ENCODE measurements at places on chromosomes 13 and 19.
A peak's percentile ranks its signal among the peaks of the same experiment; 100 is the strongest.

GRCh38 chr13:51134763-51135365 is 23.8 kb upstream of the C13orf42 start:
- DNase-seq = peak; percentile 84

DNA sequence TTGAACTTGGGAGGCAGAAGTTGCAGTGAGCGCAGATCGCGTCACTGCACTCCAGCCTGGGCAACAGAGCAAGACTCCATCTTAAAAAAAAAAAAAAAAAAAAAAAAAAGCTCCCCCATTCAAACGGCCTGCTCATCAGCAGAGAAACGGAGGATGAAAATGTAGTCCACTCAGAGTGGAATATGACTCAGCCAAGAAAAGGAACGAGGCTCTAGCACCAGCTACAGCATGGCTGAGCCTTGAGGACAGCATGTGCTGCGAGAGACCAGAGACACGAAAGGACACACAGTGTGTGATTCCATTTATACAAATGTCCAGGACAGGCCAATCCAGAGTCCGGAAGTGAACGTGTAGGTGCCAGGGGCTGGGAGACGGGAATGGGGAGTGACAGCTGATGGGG is 18.1 kb upstream of the MIER2 start:
- peak; percentile 19 for DNase-seq

GRCh38 chr19:49057636-49058234 is at the start of gene CGB7:
CGB7 (minus strand) TSS chr19:49057749; CDS start chr19:49055375, 2,374 bp downstream.
- DNase-seq = peak; percentile 70

- no peak for DNase-seq
These were observed 759.4 kb downstream of the DIAPH3 start for GRCh38 chr13:59404331-59404730.

- no peak for DNase-seq
These were observed 96.6 kb downstream of the TEX26 start for GRCh38 chr13:31029102-31029501.

DNA sequence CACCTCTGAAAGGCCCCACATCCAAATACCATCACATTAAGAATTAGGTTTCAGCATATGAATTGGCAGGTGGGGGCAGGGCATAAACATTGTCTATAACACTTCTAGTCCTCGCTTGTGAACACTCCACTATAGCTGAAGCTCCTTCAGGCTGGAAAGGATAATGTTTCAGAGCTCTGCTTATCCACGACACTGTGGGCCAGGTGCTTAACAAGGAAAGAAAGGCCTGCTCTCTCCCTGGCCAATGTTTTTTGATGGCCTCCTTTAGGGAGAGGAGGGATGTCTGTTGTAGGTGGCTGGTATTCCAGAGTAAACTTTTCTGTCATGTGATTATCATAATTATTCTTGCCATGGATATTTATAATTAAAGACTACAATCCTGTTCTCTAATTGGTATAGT is 86.4 kb downstream of the CCNA1 start:
- no peak for DNase-seq

DNA sequence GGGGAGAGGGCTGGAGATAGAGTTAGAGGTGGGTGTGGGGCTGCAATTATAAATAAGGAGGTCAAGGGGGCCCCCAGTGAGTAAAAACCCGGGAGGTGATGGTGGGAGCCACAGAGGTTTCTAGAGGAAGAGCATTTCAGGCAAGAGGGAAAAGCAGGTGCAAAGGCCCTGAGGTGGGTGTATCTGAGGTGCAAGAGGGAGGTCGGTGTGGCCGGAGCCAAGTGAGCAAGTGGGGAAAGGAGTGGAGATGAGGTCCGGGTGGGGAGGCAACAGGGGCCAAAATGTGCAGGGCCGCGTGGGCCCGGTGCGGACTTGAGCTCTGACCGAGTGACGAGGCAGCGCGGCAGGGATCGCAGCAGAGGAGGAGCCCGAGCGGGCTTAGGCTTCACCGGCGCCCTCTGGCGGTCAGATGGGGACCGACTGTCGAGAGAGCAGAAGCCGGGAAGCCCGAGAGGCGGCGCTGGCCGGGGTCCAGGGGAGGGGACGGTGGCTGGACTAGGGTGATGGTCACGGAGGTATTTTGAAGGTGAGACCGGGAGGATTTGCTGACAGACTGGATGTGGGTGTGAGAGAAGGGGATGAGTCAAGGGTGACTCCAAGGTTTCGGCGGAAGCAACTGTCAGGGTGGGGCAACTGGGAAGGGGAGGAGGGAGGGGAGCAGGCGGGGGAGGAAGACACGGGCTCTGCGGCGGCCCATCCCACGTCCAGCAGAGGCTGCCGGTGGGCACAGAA is 17.7 kb upstream of the SPACA4 start:
- peak; percentile 88 for DNase-seq

DNA sequence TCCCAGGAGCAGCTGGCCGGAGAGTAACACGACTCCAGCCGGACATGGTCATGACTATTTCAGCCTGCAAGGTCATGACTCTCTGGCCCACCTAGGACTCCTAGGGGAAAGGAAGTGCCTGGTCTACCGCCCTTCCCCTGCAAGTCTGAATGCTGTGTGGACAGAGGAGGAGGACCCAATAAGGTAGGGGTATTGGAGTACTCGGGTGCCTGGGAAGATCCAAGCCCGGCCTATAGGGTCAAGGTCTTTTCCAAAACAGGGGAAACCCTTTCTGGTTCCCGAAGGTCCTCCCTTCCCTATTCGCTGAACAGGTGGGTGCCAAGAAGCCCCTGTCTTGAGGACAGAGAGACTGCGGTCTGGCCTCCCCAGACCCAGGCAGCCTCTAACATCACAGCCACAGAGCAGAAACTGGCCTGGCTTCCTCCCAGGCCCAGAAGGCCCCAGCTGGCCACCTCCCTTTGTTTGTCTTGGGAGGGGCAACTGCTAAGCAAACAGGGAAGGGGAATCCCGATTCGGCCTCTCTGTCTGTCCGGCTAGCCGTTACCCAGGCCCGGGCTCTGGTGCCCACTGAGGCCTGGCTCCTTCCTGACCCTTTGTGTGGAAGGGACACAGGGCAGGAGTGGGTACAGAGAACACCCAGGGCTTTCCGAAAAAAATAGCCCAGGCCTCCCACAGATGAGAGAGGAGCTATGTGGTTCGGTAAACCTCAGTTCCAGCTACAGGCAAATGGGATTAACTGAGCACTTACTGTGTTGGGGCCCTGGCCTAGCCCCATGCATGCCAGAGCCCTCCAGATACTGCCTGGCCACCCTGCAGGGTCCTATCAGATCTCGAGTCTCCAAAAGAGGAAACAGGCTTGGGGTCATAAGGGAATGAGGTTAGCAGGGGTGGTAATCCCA is 5.2 kb upstream of the GRAMD1A start:
- peak; percentile 84 for DNase-seq

GRCh38 chr13:70812481-70812880 is 704.2 kb upstream of the KLHL1 start:
- no peak for DNase-seq

- no peak for DNase-seq
These were observed 105.7 kb downstream of the DNAJC15 start for GRCh38 chr13:43129066-43129465.

DNA sequence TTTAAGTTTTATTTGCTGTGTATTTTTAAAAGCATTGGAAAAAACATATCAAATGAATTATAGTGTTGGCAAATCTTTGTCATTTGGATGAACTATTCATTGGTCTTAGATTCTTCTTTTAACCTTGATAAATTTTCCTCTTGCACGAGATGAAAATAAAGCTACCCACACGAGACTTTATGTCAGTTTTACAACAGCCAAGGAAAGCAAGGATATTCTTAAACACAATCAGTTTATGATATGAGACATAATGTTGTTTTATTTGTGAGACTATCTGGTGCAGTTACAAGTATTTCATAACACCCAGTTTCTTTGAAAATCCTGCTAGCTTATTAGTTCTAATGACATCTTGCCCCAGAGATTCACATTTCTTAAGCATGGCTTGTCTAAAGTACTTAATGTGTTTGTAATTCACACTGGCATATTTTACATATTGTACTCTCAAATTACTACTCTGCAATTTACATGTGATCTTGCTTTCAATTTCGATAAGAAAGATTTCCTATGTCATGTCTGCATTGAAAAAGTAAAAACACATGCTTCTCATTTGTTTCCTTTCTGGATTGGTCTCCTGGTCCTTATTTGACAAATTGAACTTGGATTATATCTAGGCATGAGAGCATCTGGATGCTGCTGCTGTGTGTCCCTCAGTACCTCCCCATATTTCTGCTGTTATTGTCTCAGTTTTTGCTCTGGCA is 955.5 kb upstream of the PCDH9 start:
- no peak for DNase-seq
